ENCODE measurements at places on chromosomes 11 and 22.

GRCh38 chr11:10931761-10932670, 74.2 kb upstream of the ZBED5 start:
- DNase-seq, result no peak

DNA sequence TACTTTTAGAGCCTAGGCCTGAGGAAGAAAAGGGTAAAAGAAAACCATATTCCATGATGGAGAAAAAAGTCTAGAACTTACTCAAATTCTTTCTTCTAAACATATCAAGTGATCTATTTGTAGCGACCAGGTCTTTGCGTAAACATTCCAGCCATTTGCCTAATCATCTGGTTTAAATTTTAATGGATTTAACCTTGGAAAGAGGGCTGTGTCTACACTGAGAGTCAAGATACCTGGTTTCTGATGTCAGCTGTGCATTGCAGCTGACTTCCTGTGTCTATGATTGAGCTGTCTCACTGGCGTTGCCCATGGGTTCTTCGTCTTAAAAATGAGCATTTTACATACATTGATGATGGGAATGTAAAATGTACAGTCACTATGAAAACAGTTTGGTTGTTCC, 10.0 kb upstream of the TMEM123 start:
- DNase-seq, result no peak

DNA sequence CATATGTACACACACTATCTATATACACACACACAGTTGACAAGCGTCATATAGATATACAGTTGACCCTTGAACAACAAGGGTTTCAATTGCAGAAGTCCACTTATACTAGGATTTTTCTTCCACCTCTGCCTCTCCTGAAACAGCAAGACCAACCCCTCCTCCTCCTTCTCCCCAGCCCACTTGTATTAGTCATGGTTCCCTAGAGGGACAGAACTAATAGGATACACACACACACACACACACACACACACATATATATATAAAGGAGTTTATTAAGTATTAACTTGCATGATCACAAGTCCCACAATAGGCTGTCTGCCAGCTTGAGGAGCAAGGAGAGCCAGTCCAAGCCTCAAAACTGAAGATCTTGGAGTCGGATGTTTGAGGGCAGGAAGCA, 92.9 kb downstream of the DHCR7 start:
- DNase-seq, result no peak

DNA sequence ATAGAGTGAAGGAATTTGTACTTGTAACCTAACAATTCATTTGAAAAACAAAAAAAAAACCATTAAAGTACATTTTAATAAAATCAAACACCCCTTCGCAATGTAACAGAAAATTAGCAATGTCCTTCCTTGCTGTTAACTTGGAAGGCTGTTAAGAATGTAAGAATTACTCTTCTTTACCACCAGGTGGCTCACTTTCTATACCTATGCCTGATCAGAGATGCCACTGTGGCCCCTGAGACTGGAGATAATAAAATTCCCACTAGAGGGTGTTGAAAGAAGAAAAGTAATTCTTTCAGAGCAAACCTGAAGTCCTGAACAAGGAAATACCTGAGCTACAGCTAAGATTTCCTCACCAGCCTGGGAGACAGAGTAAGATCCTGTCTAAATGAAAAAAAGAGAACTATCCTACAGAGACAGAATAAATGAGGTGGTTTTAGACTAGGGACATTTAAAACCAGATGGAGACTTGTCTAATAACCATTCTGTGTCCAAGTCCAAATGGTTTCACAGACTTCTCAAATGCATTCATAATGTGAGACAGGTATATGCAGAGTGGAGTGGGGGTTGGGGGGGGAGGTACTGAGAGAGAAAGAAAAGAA, 1089.3 kb downstream of the FAM181B start:
- peak; percentile 20 for DNase-seq

- no peak for DNase-seq
Measured at GRCh38 chr11:91243051-91243450, 981.6 kb upstream of the FAT3 start.

- peak; percentile 64 for DNase-seq
Measured at GRCh38 chr22:36252754-36253522, at the start of gene APOL1. APOL1 (plus strand) TSS chr22:36253133; CDS start chr22:36254956, 1,823 bp downstream.

- no peak for DNase-seq
Measured at GRCh38 chr22:40334060-40334459, 12.2 kb upstream of the ADSL start.

DNA sequence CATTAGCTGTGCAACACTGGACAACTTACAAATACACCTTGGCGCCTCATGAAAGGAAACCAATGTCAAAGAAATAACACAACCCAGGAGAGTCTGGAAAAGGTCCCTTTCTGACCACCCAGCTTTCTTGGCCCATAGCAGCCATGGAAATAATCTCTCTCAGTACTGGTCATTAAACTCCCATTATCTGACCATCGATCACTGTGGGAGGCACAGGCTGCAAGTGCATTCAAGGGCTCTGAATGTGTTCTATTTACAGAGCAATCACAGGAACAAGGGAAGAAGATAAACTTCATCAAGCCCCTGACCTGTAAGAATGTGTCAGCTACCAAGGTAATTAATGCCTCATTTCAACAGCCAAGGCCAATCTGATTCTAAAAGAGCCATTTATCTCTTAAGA, 40.1 kb downstream of the CTSC start:
- no peak for DNase-seq

- DNase-seq, result no peak
Measured at GRCh38 chr11:16173798-16174197, 182.5 kb downstream of the SOX6 start.

DNA sequence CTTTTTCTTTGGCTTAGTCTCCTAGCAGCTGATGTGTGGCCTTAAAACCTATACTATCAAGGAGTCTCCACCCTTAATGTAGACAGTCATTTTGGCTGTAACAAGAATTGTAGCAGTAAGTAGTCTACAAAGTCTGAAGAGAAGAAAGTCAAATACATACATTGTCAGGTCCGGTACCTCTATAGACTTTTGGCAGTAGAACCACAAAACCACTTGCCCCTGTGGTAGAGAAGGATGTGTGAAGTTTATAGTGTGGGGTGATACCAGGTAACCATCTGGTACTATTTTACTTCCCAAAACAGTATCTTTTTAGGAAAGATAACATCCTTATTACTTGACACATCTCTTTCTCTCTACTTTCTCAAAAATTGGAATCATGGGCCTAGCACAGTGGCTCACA, 15.1 kb downstream of the ATG13 start:
- DNase-seq, result no peak

DNA sequence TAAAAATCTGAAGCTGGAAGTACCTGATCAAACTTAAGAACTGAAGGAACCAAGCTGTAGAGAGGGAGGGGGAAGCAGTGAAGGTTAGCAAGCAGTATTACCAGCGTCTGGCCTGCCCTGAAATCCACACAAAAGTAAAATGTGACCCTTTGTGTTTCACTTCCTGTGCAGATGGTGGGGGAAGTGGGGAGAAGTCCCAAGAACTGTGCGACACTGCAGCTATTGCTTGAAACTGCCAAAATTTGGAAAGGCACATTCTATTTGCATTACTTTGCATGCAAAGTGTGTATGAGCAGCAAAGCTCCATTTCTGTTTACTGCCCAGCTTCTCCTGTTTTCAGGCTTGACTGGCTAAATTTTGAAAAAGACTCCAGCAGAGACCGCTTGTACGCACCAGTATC, 72.1 kb upstream of the BMAL1 start:
- DNase-seq, result no peak

DNA sequence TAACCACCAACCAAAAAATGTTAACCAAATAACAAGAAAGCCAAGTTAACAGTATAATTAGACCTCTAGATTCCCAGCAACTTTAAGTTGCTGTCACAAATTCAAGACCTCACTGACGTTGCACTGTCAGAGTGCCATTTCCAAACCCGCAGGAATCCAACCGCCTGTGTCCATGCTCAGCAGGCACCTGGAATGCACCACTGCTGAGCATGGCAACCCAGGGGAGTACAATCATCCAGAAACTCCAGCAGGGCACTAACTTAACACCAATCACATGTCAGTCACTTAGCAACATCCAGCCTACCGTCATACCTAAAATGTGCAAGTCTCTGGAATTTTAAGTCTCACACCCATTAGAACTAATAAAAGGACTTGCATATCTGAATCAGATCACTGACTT, 48.8 kb downstream of the SMCO4 start:
- DNase-seq, result no peak
